ENCODE measurements at places on chromosomes 3 and 15.
A peak's percentile ranks its signal among the peaks of the same experiment; 100 is the strongest.

DNA sequence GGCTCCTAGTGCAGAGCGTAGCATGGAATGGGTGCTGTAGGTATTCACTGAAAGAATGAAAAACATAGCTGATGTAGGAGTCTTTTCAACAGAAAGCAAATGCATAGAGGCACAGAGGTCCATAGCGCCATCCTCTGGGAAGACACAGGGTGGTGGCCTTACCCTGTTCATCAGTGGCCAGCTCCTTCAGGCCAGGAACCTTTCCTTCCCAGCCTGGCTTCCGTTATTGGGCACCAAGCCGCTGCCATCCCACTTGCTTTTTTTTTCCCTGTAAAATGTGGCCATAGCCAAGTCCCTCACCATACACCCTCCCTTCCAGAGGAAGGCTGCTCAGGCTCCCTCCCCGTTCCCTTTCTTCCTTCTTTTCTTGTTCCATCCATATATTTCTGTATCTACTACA, 118.1 kb downstream of the ZNF621 start:
- DNase-seq: no peak

- no peak for DNase-seq
These were observed 22.3 kb downstream of the RPSA start for GRCh38 chr3:39428745-39429201.

DNA sequence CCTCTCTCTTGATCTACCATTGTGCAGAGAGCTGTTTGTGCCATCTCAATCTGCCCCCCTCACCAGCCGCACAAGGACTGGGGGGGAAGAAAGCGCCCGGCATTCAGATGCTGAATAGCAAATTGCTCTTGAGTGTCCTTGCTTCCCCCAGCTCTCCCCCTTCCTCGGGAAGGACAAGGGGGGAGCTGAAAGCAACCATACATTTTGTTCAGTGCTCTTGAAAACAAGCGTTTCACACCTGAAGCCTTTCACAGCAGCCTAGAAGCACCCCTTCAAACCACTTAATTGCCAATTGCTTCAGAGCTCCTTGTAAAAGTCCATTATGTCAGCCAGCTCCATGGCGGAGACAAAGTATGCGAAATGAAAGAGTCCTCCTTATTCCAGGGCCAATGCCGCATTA, 540.1 kb downstream of the NR2F2 start:
- DNase-seq: no peak

DNA sequence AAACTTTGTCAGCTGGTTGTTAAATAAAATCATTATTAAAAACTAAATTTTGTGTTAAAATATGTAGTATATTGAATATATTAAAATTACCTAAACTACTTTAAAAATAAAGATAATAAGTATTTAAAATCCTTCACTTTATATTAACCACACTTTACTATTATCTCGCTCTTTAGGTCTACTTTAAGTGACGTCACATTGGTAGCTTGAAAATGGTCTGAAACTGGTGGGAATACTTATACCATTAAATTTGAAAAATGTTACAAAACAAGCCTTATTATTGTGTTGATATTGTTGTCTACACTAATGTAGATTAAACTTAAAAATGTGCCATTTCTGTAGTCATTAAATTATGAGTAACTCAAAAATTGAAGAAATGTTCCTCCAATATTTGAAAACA, 77.6 kb downstream of the ZIC4 start:
- no peak for DNase-seq

- peak; percentile 77 for DNase-seq
These were observed 56.8 kb downstream of the GPR171 start for GRCh38 chr3:151146071-151146730.

- DNase-seq: no peak
These were observed 45.4 kb upstream of the TERB2 start for GRCh38 chr15:44910981-44911625.

GRCh38 chr3:60847791-60848190, 403.5 kb downstream of the FHIT start:
- DNase-seq: no peak

- no peak for DNase-seq
These were observed 35.7 kb downstream of the DNASE1L3 start for GRCh38 chr3:58175187-58175436.

GRCh38 chr15:73741321-73741836, 11.8 kb downstream of the INSYN1 start:
- DNase-seq: no peak

Measured in activated naive CD4-positive, alpha-beta T cell treated with anti-CD3 and anti-CD28 coated beads for 36 hours (primary cell).